ENCODE measurements at places on chromosomes 11 and 22.

DNA sequence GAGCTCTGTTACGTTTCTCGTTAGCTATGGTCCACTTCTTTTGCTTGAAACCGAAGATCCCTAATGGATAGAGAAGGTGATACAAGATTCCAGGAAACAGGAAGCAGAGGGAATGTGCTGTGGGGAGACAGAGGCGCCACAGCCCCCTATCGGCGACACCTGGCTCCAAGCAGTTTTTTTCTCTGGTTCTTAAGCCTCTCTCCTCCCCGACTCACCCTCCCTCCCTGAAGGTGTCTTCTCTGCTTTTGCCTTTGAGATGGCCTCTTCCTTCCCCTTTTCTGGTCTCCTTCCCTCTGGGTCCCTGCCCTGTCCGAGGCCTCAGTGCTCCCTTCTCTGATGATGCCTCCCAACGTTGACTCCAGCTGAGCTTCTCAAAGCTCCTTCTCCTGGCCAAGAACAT is 14.2 kb upstream of the APOBEC3A start:
- DNase-seq = no peak

DNA sequence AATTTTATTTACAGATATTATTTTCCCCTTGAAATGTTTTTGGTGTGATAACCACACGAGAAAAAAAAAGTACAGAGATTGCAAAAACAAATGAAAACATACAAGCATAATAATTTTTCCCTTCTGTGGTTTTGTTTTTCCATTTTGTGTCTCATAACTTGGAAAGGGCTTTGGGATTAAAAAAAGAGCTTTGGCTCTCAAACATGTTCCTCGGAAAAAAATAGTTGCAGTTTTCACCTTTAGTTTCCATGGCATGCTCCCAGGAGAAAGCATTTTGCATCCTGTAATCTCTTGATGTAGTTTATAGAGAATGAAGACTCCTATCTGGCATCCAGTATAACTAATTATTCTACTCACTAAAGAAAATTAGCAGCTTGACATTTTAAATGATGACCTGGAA is 362.1 kb upstream of the PDGFD start:
- DNase-seq = no peak

GRCh38 chr11:65298655-65299179 is 15.9 kb upstream of the CDC42EP2 start:
- no peak for DNase-seq

DNA sequence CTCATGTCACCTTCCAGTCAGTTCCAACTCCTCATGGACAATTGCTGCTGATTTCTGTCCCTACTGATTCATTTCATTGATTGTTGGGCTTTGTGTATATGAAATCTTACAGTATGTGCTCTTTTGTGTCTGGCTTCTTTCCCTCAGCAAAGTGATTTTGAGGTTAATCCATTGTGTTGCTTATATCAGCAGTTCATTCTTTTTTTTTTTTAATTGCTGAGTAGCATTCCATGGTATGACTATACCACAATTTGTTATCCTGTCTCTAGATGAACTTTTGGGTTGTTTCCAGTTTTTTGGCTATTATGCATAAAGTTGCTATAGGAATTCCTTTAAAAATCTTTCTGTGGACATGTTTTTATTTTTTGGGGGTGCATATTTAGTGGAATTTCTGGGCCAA is 59.9 kb downstream of the NXPE1 start:
- no peak for DNase-seq

DNA sequence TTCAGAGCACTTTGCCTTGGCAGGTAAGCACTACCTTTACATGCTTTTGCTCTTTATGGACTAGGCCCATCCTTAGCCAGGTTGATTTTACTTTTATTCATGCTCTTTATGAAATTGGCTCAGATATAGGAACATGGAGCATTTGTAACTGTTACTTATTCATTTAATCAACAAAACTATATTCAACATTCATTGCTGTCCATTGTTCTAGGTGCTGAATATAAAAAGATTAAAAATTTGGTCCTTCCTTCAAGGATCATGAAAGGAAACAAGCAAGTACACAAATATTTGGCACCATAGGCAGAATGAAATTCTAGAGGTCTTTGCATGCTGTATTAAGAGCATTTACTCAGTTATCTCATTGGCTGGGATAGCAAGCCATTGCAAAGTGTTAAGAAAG is 161.9 kb upstream of the TTC12 start:
- DNase-seq = no peak

DNA sequence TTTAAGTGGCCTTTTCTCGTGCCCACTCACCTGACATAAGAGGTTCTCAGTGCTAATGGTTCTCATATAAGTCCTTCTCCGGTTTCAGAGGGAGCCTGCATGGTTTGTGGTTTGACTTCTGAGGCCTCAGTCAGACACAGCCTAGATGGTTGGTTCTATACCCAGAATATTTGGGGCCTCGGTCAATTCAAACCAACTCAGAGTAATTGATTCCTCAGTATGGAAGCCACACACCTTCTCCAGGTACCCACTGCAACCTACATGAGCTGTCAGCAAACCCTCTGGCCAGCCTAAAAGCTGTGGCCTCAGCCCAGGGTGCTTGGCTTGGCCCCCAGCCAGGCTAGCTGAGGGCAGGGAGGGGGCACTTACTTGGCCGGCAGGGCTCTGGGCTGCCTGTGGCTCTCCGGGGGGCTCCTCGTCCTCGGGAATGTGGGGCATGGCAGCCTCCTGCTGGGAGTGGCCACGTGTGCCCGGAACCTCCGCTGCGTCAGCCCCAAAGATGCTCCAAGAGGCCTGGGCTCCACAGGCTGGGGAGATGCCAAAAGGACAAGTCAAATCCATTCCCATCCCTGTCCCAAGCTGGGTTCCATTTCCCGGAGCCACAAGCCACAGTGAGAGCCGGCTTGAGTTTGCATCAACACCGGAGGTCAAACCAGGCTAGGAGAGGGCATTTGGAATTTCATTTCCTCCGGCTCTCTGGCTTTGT is 41.7 kb downstream of the IRAG1 start:
- DNase-seq = no peak

DNA sequence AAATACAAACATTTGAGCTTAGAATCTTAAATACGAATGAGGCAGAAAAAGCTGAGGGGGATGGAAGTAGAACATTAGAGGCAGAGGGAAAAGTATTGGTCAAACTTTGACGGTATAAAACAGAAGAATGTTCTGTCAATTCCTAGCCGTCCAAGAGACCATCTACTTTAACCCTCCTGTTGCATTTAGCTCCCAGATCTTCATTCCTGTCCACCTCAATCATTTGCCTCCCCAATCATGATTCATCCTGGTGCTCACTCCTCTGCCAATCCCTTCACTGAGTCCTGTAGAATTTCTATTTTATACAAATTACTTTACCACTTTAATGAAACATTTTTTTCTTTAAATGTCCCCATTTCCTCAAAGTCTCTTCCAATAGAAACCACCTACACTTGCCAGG is 28.2 kb downstream of the C2CD3 start:
- DNase-seq = no peak

DNA sequence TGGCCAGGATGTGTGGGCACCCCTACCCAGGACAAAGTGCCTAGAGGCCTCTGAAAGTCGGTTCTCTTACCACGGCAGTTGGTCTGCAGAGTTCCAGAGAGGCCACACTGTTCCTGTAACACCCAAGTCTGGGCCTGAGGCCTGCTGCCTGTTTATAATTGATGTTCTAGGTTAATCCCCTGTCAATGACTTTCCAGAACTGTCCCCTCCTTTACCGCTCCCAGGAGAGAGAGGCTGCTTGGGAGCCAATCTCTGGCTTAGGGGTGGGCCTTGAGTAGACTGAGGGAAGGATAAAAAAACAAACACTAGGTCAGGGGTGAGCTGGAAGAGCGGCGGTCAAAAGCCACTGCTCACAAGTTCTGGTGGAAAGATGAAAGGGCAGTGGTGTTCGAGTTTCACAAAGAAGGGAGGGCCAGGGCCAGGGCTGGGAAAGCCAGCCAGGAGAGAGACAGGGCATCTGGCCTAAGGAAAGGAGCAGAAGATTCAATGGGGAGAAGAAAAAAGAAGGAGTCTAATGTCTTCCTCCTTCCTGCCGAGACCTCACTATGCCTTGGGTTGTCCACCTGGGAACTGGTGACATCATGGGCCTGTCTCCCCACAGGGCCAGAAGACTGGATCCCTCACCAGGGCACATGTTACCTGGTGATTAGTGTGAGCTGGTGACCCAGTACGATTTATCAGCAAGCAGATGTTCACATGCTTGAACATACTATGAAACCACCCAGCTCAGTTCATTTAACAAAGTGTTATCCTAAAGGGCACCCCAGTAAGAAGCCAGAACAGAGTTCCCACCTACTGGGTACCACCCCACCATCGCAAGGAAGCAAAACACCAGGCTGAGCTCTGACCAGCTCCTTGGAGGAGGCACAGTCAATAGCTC is 50.2 kb downstream of the PC start:
- peak; percentile 69 for DNase-seq

GRCh38 chr11:20131788-20132666 is 28.2 kb downstream of the DBX1 start:
- DNase-seq = no peak

GRCh38 chr22:22928666-22929380 is 41.2 kb downstream of the IGLL5 start:
- no peak for DNase-seq

- DNase-seq = no peak
Observed at GRCh38 chr22:20395181-20395906, 1.4 kb downstream of the ZNF74 start.

GRCh38 chr11:43135966-43136534 is 175.7 kb upstream of the API5 start:
- DNase-seq = no peak
